ENCODE measurements at places on chromosomes 6 and 20. TPM values are rescaled to one million over a fixed set of nuclear protein-coding genes. Genes with fewer than 3 reads are reported as not detected.
A peak's percentile ranks its signal among the peaks of the same experiment; 100 is the strongest.

GRCh38 chr20:32010101-32010500, at the start of gene CCM2L:
TSS of gene CCM2L (plus strand) at chr20:32010438. CDS start at chr20:32010455, 17 bp downstream.
- no peak within 1 kb of the TSS for H3K27ac ChIP-seq
- H3K4me1 ChIP-seq = no peaks in the 10 kb centered on the region
- no peak for DNase-seq
- no peaks in the 10 kb centered on the region for H3K36me3 ChIP-seq
- H3K27me3 ChIP-seq = peaks cover 2% of the 10 kb centered on the region
- H3K4me3 ChIP-seq = no peak within 1 kb of the TSS

DNA sequence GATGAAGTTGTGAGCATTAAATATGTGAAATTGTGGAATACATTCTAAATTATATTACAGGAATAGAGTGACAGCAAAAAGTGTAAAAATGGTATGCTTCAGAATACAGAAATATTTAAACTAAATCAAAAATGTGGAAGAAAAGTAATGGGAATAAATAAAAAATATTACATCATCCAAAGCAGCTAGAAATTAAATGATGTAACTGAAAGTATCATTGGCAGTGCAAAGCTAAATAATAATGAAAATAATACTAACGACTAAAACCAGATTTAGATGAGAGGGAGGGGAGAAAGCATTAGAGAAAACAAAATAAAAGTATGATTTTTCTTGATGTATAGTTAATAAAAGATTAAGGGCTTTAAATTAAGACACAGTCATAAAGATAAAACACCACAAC, 1104.0 kb downstream of the EPHA7 start:
- H3K4me3 ChIP-seq = no peak overlapping the region
- H3K36me3 ChIP-seq = no peaks in the 10 kb centered on the region
- no peak overlapping the region for H3K27ac ChIP-seq
- H3K4me1 ChIP-seq = no peaks in the 10 kb centered on the region

- H3K27me3 ChIP-seq = no peaks in the 10 kb centered on the region
- peak; percentile 51 for DNase-seq
- H3K36me3 ChIP-seq = no peaks in the 10 kb centered on the region
- no peak overlapping the region for H3K27ac ChIP-seq
- peak overlapping the region; percentile 51 for H3K4me3 ChIP-seq
These were observed 522 bp upstream of the EPB41L1 start for GRCh38 chr20:36153736-36154699.

DNA sequence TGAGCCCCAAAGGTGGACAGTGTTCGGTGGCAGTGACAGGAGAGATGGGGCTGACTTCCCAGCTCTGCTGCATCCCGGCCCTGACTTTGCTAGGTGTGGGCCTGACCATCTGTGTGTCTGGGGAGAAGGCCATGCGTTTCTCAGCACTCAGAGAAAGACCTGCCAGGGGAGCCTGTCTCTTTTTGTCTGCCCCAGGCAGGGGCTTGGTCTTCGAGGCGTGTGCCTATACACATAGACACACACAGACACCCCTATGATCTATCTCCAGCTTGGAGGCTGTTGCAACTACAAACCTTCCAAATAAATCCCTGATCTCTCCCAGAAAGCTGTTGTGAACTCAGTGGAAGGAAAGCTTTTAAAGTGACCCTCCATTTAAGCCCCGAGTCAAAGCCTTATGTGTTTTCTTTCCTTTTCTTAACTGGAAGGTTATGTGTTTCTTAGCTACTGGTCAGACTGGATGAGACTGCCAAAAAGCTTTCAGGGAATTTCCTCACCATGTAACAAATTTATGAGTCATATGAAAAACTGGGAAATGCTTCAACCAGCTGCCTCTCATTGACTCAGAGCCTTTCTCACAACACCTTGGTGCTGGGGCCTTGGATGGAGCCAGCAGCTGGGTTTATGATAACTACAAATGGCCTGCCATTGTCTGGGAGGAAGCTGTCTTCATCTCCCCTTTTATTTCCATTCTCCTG, 102.6 kb downstream of the CDC5L start:
- H3K36me3 ChIP-seq = no peaks in the 10 kb centered on the region
- H3K4me3 ChIP-seq = no peak overlapping the region
- no peaks in the 10 kb centered on the region for H3K27me3 ChIP-seq
- peak overlapping the region; percentile 97 for H3K27ac ChIP-seq

GRCh38 chr6:107690643-107691061, 133.5 kb downstream of the SCML4 start:
- H3K36me3 ChIP-seq = no peaks in the 10 kb centered on the region
- H3K4me1 ChIP-seq = peaks cover 7% of the 10 kb centered on the region
- no peak overlapping the region for H3K27ac ChIP-seq

DNA sequence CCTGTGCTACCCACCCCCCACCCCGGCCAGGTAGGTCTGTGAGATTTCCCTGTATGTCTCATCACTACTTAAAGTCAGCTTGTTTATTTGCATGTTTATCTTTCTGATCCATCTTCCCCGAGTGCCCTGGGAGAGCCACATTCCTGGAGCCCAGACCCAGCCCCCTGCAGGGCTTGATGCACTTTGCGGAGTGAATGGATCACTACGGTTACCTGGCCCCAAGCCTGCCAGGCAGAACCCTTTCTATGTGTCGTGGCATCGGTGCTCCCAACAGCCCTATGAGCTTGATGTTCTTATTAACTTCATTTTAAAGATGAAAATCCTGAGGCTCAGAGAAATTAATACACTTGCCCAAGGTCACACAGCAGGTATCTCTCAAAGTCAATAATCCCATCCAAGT, 13.6 kb upstream of the SLCO4A1 start:
- DNase-seq = no peak
- no peak overlapping the region for H3K4me3 ChIP-seq
- H3K27me3 ChIP-seq = no peaks in the 10 kb centered on the region
- H3K27ac ChIP-seq = peak overlapping the region; percentile 82

GRCh38 chr6:115885636-115886366, 174.9 kb downstream of the FRK start:
- H3K27me3 ChIP-seq = no peaks in the 10 kb centered on the region
- no peaks in the 10 kb centered on the region for H3K4me1 ChIP-seq
- no peak overlapping the region for H3K27ac ChIP-seq
- no peaks in the 10 kb centered on the region for H3K36me3 ChIP-seq
- no peak overlapping the region for H3K4me3 ChIP-seq
- DNase-seq = no peak

SIRPG gene
- total RNA-seq = not detected

PREP gene
- total RNA-seq = 14.8 TPM
